Urinary bladder (tissue), 4 donors: ENCODE measurements at places on chromosomes 2 and 18. TPM values are rescaled to one million over a fixed set of nuclear protein-coding genes. Genes with fewer than 3 reads are reported as not detected.

The SERPINB3 gene
- total RNA-seq = 0.16 TPM

The INHBB gene
- total RNA-seq = 0.74 TPM

The ALPG gene
- total RNA-seq = not detected

The TXNDC2 gene
- total RNA-seq = not detected

The ALK gene
- total RNA-seq = 1.0 TPM

The ZBTB7C gene
- total RNA-seq = 8.6 TPM

The ABI2 gene
- 55.0 TPM for total RNA-seq

The SPP2 gene
- not detected for total RNA-seq

The CHRNG gene
- total RNA-seq = 3.5 TPM

The LYPD6B gene
- 15.2 TPM for total RNA-seq

The TMBIM1 gene
- total RNA-seq = 127 TPM

The CRYGC gene
- total RNA-seq = not detected

The FOXI3 gene
- total RNA-seq = not detected

The THSD7B gene
- total RNA-seq = 4.0 TPM

The PSMG2 gene
- 100 TPM for total RNA-seq

The C18orf32 gene
- 38.3 TPM for total RNA-seq

The EFR3B gene
- 3.8 TPM for total RNA-seq

The MAPRE3 gene
- total RNA-seq = 3.2 TPM

The LYG2 gene
- not detected for total RNA-seq

The DAPL1 gene
- total RNA-seq = not detected

The ZNF514 gene
- 38.5 TPM for total RNA-seq

The AQP12A gene
- not detected for total RNA-seq

The GKN1 gene
- not detected for total RNA-seq

The TPO gene
- total RNA-seq = 0.74 TPM

The SERPINB4 gene
- total RNA-seq = not detected
